ENCODE measurements at places on chromosomes 5 and 9. TPM values are rescaled to one million over a fixed set of nuclear protein-coding genes. Genes with fewer than 3 reads are reported as not detected.
A peak's percentile ranks its signal among the peaks of the same experiment; 100 is the strongest.

DNA sequence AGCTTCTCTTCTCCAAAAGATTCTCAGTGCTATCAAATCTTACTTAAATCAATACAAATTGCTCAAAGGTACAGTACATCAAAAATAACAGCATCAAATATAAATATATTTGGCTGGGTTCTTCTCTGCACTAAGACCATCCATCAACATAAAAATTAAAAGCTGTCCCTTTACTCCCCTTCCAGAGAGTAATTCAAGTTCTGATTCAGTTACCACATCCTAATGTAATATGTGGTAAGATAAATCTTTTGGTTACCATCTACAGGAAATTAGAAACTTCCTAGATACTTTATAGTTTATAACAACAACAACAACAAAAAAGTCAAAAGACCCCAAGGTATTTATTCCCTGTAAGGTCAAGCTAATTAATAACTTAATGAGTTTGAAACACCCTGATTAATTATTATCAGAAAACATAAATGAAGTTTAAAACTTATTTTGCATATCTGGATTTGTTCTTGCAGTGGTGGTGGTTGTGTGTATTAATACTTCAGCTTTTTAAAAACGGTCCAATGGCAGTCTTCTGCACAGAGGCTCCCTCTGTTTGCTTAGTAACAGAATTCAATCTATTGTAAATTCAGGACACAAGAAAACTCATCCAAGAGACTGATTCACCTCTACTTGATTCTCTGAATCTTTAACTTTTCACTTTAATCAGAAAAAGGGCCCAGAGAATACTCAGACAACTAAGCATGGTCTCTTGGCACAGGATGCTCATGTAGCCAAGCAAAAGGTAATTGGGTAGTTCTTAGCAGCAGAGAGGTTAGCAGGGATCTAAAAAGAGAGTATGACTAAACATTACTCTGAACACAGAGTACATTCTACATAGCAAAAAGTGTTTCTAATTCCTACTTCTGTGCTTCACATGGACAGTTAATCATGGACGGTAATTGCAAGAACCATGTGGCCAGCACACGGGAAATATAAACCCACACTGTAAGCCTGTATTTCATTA lies 20.1 kb downstream of the DIAPH1 start:
- DNase-seq, result no peak

The PRRX2 gene
- 9.9 TPM for total RNA-seq

DNA sequence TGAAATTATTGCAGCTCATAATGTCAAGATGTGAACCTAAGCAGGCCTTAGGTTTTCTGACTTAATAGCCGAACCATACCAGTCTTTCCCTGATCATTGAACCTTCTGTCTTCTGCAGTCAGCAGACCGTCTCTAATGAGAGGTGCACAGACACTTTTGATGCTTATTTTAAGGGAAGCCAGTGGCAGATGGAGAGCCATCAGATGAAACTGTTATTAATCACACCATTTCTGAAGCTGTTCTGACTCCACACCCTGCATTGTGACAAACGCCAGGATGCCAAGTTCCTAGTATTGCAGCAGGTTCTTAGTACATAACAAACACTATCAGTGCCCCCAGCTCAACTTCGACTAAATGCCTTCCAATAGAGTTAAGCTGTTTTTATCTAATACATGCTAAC lies 43.0 kb downstream of the PIK3R1 start:
- no peak for DNase-seq

DNA sequence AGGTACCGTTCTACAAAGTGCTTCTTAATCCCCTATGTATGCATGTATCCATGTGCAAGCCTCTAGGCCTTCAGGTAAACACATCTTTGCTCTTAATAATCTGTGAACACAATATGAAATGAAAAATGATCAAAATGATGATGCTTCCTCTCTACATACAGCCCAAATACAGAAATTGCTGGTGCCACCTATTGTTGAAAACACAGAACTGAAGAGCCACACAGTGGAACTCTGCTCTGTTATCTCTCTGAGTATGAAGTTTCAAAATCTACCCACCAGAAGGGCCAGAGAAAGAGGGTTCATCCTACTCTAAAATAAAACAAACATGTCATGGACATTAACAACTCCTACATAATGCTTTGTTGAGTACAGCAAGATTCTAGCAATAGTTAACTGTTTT lies 71.3 kb downstream of the GLIS3 start:
- no peak for DNase-seq

DNA sequence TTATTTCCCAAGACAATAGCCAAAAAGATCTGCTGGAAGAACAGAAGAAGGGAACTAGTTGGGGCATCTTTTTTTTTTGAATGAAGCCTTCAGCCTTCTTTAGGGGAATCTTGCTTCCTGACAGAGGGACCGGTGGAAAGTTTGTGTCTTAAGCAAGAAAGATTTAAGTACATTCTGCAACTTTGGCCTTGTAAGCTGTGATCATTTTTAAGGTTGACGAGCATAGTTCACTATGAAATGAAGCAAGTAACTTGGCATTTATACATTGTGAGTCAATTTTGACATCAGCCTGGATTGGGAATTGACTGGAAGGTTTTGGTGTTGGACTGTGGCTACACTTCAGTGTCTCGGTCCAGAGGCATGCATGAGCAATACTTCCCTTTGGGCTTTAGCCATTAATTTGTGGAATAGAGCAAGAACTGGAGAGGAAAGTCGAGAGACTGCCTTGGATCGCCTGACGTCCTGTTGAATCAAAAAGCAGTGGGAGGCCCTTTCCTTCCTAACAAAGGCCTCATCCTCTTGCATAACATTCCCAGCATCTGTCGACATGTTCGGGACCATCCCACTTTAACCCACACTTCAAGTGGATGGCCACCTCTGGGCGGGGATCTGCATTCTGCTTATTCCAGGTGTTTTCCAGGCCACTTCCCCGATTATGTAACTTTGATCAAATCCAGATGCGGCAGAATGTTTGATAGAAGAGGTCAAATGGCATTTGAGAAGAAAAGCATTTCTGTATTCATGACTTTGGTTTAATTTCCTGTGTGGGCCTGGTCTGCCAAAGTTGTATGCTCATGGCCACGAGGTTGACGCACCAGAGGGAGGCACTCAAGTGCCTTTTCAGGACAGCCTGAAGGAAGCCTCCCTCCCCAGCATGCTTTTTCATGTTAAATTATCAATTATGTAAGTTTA lies 12.5 kb downstream of the ABL1 start:
- DNase-seq, result peak; percentile 93

- DNase-seq, result no peak
Measured at GRCh38 chr9:131480258-131480657, 22.5 kb upstream of the POMT1 start.

The SELENOP gene
- total RNA-seq, result 206 TPM

The LAMC3 gene
- total RNA-seq, result 16.9 TPM

DNA sequence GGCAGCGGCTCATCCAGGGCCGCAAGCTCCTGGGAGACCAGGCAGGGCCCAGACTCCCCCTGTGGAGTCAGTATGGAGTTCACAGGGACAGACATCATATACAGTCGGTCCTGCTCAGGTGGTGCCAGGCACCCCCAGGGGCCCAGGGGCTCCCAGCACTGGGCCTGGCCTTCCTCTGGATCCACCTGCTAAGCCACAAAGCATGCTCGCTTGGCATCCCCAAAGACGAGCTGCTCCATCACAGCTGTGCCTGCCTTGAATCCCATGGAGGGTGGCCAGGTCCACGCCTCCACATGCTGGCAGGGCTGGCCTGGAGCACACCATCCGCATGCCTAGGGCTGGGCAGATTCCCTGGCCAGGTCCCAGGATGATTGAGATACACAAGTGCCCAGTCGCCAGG lies 4.6 kb downstream of the BICD2 start:
- DNase-seq, result peak; percentile 73

GRCh38 chr9:122223435-122223834 lies 5.3 kb downstream of the LHX6 start:
- no peak for DNase-seq

The FAM78A gene
- total RNA-seq, result 2.0 TPM

The ADAMTS6 gene
- 0.34 TPM for total RNA-seq

DNA sequence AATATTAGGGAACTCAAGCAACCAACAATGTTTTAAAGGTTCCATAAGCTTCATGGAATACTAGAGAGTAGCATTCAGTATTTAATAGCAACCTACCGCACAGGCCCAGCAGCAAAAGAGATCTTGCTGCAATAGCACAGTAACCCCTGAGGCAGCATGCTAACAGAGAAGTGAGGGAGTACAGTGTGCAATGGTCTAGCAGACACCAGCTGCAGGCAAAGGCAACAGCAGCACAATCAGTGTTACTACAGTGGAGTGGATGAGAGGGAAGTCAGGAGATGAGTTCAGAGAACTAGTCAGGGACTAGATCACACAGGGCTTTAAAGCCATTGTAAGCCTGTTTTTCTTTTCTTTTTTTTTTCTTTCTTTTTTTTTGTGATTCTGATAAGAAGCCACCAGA lies 2.8 kb downstream of the TICAM2 start:
- DNase-seq, result no peak

DNA sequence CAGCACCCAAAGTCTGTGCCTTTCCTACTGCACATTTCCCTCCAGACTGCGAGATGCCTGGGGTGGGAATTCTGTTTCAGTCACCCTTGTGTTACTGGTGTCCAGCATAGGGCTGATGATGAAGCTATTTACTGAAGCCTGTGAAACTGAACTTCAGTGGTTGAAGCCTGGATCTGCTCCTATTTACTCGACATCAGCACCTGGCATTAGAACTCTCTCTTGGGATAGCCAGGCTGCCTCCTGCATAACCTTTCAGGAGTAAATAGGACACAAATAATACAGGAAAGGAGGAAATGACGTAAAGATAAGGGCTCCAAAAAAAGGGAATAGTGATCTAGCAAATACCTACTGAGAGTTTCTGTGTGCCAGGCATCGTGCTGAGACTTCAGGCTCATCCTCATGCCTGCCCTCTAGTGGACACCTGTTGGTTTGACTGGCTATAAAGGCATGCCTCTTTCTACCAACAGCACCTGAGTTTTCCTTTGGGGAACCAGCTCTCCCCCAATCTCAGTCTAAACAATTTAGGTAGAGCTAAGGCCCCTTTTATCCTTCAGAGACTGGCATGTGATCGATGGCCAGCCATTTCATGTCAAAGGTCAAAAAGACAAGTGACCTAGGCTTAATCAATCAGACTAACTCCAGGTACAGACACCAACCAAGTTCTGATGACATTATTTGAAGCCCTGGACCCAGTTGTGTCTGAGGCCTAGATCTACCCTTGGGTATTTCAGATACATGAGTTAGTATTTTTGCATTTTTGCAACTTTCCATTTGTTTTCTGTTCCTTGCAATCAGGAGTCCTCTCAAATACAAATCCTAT lies 192.1 kb upstream of the TRIM32 start:
- DNase-seq, result no peak

The FOXD4L3 gene
- not detected for total RNA-seq

The SLC25A2 gene
- total RNA-seq, result 1.1 TPM

- no peak for DNase-seq
Measured at GRCh38 chr9:124462739-124463138, 12.5 kb downstream of the ADGRD2 start.

The SV2C gene
- not detected for total RNA-seq

DNA sequence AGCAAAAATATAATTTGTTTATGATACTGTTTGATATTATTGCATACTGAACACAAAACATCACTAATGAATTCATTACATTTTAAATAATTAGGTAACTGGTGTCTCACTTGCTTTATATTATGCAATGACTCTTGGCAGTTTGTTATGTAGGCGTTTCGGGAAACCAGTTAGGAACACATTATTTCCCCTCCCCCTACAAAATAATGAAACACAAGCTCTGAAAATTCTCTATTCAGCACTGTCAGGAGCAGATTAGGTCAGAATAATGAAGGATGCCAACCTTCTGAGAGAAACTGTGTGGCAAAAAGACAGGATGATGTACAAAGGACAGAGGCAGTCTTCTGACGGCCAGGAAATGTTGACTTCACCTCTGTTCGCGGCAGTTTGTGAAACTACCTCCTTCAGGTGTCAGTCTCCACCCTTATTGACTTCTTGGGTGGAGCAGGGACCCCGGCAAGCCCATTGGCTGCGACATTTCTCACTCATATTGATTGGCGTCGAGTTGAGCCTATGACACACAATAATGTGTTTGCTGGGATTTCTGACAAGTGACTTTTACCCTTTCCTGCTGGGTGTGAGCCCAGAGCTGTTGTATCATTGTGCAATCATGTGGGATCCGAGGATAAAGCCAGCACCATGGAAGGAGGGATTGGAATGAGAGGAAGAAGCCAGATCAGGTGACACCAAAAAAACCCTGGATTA lies 33.9 kb downstream of the SH3PXD2B start:
- no peak for DNase-seq

The CCDC192 gene
- total RNA-seq, result 3.1 TPM

The PLAC8L1 gene
- total RNA-seq, result not detected

DNA sequence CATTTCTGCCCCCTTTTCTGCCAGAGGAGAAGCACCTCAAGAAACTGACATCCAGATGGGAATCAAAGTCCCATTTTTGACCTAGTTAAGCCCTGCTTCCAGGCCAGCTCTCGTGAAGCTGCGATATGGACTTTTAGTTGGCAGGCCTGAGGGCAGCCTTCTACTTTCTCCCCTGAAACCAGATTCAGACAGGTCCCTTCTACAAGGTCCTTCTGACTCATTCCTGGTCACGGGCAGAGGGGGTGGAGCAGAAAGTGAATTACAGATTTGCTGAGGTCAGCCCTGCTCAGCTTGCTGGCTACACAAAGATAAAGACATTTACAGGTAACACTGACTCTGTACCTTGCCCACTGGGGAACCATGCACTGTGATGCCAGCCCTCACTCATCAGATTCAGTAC lies 52.8 kb upstream of the TUT7 start:
- DNase-seq, result no peak

The TAL2 gene
- total RNA-seq, result not detected

- no peak for DNase-seq
Measured at GRCh38 chr5:114223866-114224265, 138.0 kb upstream of the KCNN2 start.

GRCh38 chr5:116613445-116613844 lies 38.8 kb upstream of the SEMA6A start:
- DNase-seq, result no peak

DNA sequence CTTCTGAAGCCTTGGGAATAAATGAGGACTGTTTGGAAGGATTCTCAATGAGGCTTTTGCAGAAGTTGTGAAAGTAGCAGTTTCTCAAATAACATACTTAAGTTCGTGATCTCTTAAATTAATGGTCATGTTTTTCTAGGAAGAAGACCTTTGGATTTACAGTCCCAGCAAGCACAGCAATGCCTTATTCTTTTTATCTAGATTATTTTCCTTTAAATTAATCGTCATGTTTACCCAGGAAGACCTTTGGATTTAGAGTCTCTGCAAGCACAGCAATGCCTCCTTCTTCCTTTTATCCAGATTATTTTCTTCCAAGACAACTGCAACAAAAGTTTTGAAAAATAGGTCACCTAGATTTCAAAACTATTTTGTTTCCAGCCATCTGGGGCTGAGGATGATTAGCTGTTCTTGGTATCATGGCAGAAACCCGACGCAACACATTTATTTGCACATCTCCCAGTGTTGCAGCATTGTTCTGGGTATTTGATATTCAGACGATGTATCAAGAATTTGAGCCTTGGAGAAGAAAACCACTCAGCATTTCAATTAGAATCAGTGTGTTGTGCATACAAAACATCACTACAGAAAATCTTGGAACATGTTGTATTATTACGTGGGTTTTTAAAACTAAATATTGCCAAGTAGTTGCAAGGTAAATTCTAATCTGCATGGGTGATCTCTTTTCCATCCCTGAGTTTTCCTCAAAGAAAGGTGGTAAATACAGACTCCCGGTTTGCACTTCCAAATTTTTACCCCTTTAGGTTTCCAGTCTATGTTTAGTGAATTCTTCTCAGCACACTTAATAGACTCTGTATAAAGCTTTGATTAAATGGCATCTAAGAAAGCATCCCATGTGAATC lies 50.9 kb downstream of the JAKMIP2 start:
- no peak for DNase-seq

The ARSI gene
- total RNA-seq, result 5.4 TPM

The PIGO gene
- total RNA-seq, result 14.5 TPM

The HACD4 gene
- total RNA-seq, result 2.5 TPM

Data from suprapubic skin (tissue), 4 donors.